Stimulated activated CD8-positive, alpha-beta memory T cell treated with anti-CD3 and anti-CD28 coated beads, Interleukin-2, amount 100 ng/mL, for 48 hours (primary cell): ENCODE measurements at places on chromosomes 1 and 21.

DNA sequence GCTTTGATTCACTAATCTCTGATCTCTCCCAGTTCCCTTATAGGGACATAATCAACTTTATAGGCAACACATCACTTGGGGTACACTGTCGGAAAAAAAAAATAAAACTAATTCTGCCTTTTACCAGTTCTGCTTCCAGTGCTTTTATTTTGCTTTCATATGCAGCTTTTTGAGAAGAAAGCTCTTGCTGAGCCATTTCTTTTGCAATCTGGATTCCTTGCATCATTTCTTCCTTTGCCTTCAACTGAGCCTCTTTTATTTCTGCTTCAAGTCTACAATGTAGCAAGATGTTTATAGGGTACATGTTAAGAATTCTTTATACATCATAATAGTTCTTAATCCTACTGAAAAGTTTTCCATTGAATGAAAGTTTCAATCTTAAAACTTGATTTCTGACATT lies 30.6 kb downstream of the KIF14 start:
- no peak for DNase-seq

- DNase-seq, result no peak
Measured at GRCh38 chr21:36434144-36434543, 45.8 kb downstream of the CLDN14 start.

GRCh38 chr1:203521074-203521794 lies 27.3 kb downstream of the OPTC start:
- DNase-seq, result no peak

- no peak for DNase-seq
Measured at GRCh38 chr1:64171246-64171645, 32.2 kb upstream of the UBE2U start.

DNA sequence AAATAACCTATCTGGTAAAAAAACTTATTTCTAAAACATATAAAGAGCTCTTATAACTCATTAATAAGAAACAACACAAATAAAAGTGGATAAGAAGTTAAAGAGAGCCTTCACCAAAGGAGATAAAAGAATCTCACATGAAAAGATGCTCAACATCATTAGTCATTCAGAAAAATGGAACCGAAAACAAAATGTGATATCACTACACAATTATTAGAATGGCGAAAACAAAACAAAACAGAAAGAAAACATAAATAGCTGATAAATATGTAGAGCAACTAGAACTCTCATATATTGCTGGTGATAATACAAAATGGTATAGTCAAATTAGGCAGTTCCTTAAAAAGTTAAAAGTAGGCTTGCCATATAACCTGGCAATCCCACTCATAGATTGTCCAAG lies 1109.3 kb downstream of the PLA2G4A start:
- no peak for DNase-seq

DNA sequence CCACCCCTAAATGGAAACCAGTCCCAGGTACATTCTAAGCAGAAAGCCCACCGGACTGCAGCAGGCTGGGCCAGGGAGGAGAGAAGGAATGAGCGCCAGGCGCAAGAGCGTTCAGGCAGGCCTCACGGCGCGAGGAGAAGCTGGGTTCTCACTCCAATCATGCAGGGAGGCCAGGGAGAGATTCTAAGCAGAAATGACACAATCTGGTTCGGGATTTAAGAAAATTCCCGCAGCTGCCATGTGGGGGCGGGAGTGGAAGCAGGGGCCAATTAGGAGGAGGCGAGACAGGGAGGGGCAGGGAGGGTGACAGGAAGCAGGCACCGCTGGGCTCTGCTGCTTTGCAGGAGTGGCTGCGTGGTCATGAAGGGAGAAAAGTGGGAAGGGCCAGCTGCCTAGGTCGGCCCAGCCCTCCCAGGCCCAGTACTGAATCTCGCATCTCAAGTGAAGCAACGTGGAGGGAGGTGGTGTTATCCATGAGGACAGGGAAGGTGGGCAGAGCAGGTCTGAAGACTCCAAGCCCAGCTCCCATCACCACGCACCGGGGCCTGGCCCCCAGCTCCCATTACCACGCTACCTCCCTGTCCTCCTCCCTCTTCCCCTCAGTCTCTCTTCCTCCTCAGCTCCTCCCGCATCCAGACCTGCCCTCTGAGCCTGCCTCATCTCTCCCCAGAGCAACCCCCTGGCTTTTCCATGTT lies 11.8 kb downstream of the NPHP4 start:
- no peak for DNase-seq

DNA sequence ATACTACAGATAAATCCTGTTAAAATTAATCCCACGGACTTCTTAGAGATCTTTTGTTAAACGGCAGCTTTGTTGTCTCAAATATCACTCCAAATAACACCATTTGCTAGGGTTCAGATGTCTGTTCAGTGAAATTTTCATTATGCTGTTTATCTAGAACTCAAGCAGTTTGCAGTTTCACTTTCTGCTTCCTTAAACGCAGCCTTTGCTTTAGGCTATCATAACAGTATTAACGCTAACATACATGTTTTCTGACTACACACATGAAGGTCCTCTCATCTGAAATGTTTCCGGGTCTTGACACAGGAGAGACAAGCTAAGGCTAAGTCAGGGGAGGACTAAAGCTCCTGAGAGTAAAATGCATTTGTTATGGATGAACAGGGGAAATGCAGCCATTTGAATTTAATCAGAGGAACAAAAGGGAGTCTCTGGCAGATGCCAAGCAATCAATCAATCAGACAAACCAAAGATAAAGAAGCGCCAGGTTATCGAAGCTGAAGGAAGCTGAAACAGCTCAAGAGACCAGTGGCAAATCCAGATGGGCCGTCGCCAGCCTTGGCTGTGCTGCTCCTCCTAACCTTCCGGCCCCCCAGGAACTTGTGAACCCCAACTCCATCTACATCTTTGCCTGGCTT lies 16.9 kb downstream of the CCSAP start:
- no peak for DNase-seq

- no peak for DNase-seq
Measured at GRCh38 chr1:98184856-98185255, 264.0 kb upstream of the DPYD start.

DNA sequence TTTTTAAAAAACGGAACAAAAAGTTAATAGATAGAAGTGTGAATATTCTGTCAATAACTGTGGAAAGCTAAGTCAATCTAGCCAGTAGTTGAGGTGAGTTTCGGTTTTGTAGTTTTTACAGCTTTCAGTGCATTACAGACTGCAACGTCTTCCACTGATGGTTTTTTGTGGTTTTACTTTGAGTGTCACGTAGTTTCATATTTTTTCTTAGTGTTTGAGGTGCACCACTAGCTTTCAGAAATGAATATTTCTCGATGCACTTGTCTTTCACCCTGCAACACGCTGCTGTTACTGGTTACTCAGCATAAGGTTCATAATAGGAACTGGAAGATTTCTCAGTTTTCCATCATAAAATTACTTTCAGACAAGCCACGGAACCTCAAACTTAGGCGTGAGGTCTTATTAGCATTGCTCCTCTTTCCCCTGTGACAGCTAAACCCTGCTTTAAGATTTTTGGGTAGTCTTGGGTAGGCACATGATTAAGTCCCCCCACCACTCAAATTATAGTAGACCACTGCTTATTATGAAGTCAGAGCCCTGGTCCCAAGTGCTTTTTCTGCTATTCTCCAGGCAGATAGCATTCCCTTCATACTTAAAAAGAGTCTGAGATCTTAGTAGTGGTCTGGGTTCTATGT lies 1412.7 kb downstream of the KCNT2 start:
- no peak for DNase-seq

GRCh38 chr1:178294654-178295053 lies 200.8 kb downstream of the RASAL2 start:
- DNase-seq, result no peak

GRCh38 chr1:5615076-5615475 lies 377.1 kb downstream of the NPHP4 start:
- DNase-seq, result no peak

DNA sequence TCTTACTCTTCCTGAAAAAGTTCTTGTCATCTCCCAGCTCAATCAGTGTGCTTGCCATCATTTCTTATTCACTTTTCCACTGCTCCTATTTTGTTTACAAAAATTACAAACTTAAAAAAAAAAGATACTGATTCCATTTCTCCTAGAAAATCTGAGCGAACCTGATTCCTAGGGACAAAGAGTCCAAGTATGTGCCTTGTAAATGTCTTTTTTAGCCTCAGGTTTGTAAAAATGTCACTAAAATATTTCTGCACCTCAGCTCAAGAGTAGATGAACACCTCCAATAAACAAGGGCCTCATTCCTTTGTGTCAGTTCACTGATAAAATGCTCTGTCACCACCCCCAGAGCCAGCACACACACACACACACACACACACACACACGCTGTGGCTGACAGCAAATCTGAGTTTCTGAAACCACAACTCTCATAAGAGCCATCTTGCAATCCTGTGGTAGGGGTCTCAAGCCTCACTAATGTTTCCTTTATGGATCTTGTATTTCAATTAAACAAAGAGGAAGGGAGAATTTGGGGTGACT lies 299.2 kb downstream of the PBX1 start:
- DNase-seq, result no peak

GRCh38 chr1:162619076-162619475 lies 13.2 kb upstream of the DDR2 start:
- DNase-seq, result no peak

DNA sequence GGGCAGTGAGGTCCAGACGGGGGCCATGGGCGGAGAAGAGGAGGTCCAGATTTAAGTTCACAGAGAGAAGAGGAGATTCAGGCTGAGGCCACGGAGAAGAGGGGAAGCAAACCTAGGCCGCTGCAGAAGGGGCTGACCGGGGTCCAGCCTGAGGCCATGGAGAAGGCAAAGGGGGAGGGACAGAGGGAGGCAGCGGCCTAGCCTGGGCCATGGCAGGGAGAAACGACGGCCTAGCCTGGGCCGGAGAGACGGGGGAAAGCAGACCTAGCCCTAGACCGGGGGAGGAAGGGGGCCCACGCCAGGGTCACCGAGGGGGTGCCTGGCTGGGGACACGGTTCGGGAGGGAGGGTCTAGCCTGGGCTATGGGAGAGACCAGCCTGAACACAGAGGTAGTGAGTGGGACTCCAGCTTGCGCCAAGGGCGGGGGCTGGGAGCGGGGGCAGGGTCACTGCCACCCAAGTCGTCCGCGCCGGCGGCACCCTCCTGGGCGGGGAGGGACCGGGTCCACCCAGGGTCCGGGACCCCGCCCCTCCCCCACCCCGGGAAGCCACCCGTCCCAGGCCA lies 459 bp downstream of the CAPZB start:
- no peak for DNase-seq

GRCh38 chr1:174399211-174399610 lies 48.6 kb upstream of the GPR52 start:
- DNase-seq, result no peak

DNA sequence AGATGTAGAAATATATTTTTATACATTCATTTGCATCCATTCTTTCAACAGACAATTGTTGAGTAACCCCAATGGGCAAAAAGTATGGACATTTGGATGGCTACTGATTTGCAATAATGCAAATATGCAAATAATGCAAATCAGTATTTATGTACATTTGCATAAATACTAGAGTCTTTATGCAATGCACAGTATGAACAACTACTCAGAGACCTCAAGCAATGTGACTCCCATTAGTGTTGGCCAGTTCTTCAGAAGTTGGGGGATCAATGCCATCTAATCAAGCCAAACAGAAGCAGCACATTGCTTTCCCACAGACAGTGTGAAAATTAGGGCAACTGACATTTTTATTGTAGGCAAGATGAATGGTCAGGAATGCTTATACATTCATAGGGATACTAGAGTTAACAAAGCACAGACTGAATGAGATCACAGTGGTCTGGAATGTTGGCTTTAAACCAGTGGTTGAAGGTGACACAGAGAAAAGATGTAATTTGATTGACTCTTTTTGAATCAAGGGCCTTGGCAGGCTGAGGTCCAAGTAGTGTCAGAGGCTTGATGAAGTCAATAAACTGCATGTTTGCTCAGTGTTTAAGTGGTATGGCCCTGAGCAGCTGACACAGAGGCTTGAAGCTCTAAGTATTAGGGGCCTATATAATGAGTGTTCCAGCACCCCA lies 256.6 kb downstream of the CTH start:
- DNase-seq, result no peak

- DNase-seq, result no peak
Measured at GRCh38 chr1:12549460-12550349, 68.3 kb downstream of the DHRS3 start.

- DNase-seq, result no peak
Measured at GRCh38 chr1:241424480-241424971, 67.5 kb upstream of the RGS7 start.

DNA sequence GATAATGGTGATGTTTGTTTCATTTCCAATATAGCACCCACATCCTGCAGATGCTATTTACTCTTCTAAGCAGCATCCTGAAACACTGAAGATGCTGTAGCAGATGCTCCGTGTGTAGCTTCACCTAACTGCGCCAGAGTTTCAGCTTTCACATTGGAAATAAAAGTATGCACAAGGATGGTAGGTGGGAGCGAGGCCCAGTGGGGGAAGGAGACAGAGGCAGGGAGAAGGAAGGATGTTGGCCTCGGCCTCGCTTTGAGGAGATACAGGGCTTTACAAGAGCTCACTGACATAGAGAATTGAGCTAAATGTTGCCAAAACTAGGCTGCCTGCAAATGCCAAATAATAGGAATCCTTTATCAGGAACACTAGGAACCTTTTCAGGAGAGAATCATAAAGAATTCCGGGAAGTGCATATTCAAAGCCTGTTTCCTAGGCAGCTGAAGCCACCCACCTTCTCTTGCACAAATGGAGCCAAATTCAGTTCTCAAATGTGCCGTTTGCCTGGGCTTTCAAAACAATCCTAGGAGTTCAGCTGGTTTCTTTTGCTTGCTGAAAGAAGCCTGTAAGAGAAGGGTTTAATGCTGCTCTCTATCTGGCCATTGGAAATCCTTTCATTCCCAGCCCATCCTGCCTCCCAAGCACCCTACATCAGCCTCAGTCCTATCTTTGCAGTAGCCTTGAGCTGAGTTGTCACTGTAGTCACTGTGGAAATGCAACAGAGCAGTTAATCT lies 135.4 kb upstream of the ATP1B1 start:
- no peak for DNase-seq

- DNase-seq, result no peak
Measured at GRCh38 chr1:2277741-2278488, 49.8 kb downstream of the SKI start.

- DNase-seq, result no peak
Measured at GRCh38 chr1:40930174-40930964, 49.1 kb upstream of the CTPS1 start.

DNA sequence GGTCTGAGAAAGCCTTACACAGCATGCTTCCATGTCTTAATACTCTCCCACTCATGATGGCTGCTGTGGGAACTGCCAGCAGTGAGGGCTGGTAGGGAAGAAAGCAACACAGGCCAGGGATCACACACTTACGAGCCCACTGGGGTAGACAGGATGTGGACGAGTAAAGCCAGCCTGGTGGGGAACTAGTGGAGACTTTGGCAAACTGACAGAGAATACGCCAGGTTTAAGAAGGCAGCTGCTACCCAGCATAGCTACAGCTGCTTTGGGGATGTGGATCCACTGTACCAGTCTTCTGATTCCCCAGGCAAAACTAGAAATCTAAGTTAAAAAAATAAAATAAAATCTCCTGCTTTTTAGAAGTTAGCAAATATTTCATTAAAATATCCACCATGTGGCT lies 664.0 kb downstream of the SMYD3 start:
- DNase-seq, result no peak

DNA sequence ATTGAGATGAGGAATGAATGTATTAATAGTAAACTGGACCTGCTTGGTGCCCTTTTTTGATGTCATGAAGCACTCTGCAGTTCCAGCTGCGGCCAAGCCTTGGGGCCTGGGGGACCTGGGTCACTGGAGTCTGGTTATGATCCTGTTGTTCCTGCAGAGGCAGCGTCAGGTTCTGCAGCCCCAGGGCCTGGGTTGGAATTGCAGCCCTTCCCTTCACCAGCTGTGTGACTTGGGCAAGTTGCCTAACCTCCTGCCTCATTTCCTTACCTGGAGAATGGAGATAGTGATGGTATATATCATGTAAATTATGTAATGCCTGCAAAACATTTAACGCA lies 9.1 kb upstream of the ATP5PO start:
- DNase-seq, result no peak
